ENCODE measurements at places on chromosomes 5 and 9.

GRCh38 chr9:98846879-98847278 lies 39.4 kb downstream of the GALNT12 start:
- DNase-seq: no peak

DNA sequence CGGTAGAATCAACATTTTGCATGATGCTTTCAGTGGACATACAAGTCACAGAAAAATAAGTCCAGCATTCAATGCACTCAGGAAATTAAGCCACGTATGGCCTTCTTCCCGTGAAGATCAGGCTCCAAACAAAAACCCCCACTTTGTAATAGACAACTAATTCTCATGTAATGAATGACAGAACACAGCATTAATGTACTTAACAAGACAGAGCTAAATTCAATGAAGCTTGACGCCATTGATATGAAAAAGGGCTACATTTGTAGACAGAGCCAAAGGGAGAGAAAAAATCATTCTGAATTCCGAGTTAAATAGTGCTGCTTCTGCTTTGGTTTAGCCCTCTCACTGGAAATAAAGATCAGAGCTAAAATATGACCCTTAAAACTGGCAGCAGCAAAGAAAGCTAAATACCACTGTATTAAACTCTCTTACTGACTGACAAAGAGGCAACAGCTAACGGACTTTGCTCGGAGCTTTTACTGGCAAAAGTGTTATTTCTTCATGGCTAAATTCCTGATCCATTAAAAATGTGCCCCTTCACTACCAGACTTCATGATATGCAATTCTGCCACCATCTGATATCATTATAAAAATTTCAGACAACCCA lies 250.5 kb downstream of the BNC2 start:
- DNase-seq: no peak

DNA sequence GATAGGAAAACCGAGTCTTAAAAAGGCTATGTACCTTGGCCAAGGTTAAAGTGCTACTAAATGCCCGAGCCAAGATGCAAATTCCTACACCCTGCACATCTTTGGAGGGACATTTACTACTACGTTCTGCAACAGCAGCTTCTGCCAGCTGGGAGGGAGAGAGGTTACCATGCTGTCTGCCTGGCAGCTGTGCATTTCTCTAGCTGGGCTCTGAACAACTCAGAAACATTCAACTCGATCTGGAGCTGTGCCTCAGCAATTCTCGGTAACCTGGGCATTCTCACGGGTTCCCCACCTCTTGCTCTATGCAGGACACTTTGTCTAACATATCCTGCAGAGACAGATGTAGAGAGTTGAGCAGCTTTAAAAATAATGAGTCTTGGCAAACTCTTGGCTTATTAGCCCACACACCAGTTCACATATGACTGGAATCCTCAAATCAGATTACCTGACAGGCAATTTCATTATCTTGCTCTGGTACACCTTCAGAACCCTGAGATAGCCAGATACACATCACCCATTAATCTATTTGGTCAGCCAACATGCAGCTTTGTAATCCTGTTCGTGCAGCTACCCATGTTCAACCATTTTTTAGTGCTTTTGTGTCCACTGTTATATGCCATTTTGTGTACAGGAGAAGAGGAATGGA lies 115.8 kb downstream of the EFNA5 start:
- no peak for DNase-seq

DNA sequence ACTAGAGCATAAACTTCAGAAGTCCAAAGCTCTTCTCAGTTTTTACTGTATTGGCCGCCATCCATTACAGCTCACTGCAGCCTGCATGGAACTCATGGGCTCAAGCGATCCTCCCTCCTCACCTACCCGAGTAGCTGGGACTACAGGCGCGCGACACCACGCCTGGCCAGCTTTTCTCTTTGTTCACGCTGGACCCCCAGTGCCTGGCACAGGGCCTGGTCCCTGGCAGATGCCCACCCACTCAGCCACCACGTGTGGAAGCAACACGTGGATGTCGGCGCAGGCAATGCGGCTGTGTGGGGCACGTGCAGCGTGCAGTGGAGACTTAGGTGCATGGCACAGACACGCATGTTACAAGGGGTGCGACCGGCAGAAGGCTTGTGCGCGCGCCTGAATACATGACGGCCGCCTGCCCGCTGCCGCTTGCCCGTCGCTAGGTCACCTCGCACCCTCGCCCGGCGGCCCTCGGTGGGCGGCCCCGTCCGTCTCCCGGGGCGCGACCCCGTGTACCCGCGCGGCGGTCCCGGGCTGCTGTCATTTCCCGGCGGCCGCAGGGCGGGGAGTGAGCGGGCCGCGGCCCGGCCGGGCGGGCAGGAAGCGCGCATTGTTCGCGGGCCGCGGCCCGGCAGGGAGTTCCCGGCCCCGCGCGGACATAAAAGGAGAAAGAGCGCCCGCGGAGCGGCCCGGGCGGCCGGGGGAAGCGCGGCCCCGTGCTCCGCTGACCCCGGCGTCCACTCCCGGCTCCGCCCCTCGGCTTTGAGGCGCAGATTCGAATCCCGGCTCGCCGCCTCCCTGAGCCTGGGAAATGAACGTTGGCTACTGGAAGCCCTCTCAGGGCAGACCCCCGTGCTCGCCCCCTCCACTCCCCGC lies 24.1 kb upstream of the PTGS1 start:
- no peak for DNase-seq

DNA sequence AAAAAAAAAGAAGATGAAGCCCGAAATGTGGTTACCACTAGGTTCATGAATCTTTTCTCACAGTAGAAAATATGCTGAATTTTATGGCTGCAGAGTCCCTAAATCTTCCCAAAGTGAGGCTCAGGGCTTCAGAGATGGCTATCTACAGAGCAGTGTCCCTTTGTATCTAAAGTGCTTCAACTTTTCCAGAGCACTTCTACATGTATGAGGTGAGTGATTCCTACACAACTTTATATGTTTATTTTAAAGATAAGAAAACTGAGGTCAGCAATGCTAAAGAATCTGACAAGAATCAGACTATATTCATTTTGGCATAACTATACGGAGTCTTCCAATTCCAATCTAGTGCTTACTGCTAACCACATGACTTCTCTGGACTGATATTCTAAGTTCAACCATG lies 53.2 kb downstream of the MRPS27 start:
- DNase-seq: no peak

DNA sequence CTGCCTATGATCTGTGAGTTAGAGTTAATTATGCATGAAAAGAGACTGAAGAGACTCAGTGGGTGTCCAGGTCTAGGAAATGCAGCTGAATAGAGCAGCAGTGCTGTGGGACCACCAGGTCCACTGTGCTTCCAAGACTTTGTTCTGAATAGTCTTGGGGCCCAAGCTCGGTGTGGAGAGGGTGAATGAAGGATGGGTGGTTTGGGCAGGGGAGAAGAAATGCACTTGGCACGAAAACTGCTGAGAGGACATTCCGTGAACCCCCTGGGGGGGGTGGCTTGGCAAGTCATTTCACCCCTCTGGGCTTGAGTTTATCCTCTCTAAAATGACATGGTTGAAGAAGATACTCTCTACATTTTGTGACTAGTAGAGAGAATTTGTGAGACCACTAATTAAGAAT lies 36.0 kb upstream of the GOLPH3 start:
- DNase-seq: no peak

DNA sequence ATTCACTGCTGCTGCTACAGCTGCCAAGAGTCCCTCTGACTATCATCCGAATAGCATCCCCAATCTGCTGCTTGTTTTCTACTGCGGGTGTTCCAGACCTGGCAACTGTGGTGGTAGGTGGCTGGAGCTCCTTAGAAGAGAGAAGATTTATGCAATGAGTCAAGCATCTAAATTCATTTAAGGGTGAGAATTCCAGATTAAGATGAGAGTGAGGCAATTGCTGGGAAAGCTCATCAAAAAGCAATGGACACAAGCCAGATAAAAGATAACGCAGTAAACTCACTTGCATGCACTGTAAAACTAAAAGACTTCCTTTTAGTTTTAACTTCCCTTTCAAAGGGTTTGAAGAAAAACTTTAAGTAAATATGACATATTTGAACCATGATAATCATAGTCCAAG lies 3.9 kb downstream of the PLK2 start:
- no peak for DNase-seq

DNA sequence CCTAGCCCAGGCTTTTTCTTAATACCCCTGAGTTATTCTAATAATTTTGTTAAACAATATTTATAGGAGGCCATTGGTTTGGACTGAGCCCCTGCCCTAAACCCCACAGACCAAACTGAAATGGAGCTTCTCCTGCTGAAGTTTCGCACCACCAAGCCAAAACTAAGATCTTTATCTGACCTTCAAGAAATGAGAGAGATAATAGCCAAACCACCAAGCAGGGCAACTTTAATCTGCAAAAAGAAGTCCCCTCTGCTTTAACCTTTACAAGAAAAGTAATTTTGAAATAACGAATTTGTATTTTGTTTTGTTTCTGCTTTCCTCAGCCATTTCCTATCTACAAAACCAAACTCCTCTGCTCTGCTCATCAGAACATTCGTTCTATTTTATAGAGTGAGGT lies 125.5 kb downstream of the PIK3R1 start:
- DNase-seq: no peak

GRCh38 chr5:96807075-96807654 lies 580 bp downstream of the ERAP1 start:
- peak; percentile 67 for DNase-seq

DNA sequence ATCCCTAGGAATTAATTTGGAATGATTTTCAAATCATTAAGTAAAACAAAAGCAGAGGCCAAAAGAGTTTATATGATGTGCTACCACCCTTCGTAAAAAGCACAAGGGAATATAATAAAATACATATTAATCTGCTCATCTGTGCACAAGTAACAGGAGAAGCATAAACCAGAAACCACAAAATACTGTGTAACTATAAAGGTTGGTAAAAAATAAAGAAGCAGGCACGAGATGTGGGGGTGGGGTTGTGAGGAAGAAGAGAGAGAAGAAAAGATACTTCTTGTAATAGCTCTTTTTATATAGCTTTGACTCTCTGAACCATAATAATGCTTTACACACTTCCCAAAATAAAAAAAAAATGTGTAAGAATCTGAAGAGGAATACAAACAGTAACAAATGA lies 214.9 kb upstream of the EFNA5 start:
- DNase-seq: no peak

- no peak for DNase-seq
Observed at GRCh38 chr5:118577621-118578020, 410.7 kb downstream of the DTWD2 start.

DNA sequence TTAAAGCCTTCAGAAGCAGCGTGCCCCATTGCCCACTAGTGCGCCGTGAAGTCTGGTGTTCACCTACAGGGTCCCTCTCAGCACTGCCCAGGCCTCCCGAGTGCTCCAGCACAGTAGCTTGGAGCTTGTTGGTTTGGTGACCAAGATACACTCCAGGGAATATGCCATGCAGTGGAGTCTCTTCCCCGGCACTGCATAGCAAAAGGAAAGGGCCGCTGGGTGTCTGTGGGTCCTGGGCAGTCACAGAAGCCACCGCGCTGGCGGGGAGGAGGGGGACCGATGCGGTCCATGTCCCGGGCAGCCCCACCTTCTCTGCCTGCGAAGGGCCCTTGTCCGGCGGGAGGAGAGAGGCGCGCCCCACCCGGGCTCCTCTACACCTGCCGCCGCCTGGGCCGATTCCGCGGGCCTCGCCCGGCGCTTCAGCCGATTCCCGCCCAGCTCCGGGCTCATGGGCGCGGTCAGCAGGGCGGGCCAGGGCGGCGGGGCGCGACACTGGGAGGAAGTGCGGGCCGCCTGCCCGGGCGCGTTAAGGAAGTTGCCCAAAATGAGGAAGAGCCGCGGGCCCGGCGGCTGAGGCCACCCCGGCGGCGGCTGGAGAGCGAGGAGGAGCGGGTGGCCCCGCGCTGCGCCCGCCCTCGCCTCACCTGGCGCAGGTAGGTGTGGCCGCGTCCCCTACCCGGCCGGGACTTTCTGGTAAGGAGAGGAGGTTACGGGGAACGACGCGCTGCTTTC lies at the start of gene SYK:
TSS of gene SYK (plus strand) at position 579 of the 732 bp plus-strand sequence. CDS start 42,080 bp downstream, outside the sequence.
- DNase-seq: no peak

DNA sequence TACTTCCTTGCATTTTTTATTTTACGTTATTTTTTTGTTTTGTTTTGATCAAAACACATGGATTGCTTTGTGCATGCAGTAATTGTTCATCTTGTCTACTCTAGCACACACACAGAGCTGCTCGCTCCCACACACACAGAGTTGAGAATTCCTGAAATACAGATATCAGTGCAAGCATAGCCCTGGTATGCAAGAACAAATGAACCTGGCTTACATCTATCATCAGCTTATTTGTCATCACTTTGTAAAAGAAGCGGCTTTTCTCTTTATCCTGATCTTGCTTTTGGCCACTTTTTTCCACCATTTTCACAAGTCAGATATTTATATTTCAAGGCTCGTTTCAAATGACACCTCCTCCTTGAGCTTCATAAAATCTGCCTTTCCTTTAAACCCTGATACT lies 1435.7 kb downstream of the MAT2B start:
- DNase-seq: no peak

DNA sequence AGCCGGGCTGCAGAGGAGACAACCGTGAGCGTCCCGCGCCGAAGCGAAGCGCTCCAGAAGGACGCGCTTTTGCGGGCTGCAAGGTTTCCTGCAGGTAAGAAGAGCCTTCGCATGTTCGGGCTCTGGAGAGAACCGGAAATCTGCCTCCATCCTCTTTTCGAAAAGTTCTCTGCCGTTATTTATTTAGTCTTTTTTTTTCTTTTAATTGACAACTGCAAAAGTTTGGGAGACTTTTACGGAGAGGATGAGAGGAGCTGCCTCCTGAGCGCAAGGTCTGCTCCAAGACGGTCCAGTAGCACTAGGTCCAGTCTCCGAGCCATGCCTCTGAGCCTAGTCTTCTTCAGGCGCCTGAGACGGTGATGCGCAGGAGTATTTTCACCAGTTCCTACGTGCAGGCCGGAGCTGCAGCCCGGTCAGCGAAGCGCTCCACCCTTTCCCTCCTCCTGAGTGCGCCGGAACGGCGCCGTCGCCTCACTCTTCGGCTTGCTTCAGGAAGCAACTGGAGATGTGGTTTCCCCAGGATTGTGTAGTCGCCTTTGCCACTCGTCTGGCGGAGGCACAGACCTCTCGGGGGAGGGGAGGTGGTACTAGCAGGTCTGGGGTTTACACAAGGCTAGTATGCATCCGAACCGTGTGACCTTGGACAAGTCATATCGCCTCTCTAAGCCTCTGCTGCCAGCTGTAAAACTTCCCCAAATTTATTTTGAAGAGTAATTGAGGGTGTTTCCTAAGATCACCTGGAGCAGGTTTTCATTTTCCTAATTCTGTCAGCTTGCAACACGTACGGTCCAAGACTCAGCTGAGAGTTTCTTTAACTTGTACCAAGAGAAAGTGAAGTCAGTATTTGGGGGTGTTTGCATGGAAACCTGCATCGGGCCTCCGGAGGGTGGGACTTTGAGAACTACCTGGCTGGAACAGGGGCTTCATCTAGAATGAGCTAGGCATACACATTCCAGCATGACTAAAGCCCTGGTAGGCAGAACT lies 4.5 kb downstream of the POU4F3 start:
- DNase-seq: no peak

- DNase-seq: peak; percentile 11
Observed at GRCh38 chr5:36089989-36090388, 23.3 kb upstream of the UGT3A2 start.

- no peak for DNase-seq
Observed at GRCh38 chr9:76796296-76796695, 32.1 kb downstream of the PCA3 start.

DNA sequence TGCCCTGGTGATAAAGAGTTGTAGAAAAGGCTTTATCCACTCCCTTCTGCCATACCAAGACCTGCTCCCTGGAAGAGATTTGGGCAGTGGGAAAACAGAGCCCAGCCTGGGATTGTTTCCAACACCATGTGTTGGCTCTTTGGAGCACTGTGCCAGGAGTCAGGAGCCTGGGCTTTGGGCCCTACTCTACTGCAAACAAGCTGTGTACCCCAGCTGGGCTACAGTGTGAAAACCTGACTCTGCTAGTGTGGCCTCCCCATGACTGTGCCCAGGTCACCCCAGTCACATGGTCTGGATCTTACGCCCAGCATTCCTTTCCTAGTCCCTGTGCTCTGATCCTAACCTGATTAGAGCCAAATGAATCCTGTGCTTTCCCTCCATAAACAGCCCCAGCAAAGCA lies 39.3 kb upstream of the SHB start:
- no peak for DNase-seq
